ENCODE measurements at places on chromosomes 13 and 19.

DNA sequence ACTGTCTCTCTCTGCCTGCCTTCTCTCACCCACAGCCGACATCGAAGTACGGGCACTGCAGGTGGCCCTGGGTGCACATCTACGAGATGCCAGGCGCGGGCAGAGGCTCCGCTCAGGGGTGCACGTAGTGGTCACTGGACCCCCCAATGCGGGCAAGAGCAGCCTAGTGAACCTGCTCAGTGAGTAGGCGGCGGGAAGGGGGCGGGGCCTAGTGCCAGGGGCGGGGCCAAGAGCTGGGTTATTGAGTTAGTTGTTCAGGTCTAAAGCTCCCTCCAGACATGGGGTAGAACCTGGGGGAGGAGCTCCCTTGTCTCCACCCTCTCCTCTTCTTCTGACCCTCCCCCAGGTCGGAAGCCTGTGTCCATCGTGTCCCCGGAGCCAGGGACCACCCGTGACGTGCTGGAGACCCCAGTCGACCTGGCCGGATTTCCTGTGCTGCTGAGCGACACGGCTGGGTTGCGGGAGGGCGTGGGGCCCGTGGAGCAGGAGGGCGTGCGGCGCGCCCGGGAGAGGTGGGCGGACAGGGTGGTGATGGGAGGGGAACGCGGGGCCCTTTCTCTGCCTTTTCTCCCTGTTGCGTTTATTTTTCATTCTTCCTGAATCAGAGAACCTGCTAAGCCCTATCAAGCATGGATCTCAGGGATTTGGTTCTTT, 1.9 kb downstream of the GTPBP3 start:
- no peak for DNase-seq

DNA sequence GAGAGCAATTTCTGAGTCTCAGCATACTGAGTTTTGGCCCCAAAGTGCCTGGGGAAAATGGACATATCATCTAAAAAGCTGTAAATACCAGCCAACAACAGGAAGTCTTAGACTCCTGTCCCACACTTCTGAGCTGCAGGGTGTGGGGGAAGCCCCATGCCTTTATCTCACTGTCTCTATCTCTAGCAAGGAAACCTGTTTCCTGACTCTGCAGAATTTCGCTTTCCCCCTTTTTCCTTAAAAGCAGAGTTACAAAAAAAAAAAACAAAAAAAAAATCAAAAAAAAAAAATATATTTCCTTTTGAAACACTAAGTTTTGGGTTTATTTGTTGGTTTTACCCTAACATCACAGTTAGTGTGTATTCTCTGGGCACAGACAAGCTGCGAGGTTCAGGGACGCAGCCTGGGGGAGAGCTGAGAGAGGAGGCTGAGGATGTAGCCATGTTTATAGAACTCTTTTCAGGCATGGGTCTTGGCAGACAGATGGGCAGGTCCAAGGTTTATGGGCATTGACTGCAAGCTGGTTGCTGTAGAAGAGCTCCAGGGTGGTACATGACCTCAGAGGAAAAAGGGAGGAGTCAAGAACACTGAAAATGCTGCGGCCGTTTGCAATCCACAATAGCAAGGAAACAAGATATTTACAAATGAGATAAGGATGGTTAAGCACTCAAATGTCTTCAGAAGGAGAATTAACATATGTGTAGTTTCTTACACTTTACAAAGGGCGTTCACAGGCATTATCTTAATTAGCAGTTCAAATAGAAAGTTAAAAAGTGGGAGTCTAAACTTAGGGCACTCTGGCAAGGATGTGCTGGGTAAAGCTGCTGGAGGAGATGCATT, 4.9 kb downstream of the MBNL2 start:
- peak; percentile 18 for DNase-seq

DNA sequence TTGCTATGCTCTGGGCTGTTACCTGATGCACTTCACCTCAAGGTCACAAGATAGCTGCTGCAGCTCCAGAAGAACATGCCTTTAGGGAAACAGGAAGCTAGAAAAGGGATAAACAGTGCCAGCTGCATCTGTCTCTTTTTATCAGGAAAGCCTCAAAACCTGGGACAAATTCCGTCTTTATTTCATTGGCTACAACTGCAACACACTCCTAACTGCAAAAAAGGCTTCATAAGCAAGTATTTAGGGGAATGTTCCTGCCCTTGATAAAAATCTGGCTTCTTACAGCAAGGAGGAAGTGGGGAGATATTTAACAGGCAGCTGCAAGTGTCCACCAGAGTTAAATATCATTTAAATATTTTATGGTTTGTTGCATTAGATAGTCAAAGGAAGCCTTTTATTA, 34.2 kb upstream of the SERTM1 start:
- no peak for DNase-seq

DNA sequence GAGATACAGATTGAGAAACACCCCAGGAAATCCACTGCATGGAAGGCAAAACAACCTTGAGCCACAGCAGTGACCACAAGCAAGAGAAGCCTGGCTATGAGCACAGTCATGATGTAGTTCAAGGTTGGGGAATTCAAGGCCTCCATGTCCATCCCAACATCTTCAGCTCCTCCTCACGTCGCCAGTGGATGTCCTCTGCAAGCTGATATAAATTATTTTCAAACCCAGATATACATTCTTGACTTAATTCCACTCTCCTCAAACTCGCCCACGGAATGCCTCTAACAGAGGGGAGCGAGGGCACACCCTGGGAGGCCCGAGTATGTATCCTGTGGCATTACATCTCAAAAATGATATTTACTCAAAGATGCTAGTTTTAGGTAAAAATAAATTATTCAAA, 105.5 kb downstream of the SHISA2 start:
- DNase-seq = no peak

DNA sequence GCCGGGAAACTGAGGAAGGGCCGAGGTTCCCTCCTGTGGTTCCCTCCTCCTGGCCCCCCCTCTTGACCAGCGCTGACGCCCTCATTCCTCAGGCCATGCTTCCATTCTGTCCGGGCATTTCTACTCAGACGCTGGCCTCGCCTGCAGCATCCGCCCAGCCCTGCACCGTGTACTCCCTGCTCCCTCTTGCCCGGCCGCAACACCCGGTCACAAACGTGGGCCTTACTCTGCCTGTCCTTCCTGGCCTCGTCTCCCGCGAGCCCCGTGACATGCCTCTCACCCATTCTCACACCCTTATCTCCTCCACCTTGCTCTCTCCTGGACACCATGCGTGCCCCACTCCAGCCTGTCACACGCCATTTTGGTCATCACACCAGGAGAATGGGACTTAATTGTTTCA, 11.3 kb downstream of the HDGFL2 start:
- DNase-seq = no peak

DNA sequence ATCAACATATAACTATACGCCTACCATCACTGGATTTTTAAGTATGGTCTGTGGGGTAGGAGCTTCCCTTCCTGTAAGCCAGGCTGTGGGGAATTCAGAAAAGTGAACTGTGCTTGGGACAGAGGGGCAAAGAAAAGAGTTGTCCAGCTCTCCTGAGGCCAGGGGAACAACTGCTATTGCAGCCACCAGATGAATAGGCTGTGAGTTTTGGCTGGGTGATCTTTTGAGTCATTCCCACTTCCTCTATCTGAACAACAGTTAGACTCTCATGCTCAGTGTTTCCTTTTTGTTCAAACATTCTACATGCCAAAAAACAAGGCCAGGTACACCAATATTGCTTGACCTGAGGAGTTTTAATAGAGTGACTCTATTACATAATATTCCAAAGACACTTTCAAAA, 426.2 kb upstream of the DACH1 start:
- DNase-seq = no peak

DNA sequence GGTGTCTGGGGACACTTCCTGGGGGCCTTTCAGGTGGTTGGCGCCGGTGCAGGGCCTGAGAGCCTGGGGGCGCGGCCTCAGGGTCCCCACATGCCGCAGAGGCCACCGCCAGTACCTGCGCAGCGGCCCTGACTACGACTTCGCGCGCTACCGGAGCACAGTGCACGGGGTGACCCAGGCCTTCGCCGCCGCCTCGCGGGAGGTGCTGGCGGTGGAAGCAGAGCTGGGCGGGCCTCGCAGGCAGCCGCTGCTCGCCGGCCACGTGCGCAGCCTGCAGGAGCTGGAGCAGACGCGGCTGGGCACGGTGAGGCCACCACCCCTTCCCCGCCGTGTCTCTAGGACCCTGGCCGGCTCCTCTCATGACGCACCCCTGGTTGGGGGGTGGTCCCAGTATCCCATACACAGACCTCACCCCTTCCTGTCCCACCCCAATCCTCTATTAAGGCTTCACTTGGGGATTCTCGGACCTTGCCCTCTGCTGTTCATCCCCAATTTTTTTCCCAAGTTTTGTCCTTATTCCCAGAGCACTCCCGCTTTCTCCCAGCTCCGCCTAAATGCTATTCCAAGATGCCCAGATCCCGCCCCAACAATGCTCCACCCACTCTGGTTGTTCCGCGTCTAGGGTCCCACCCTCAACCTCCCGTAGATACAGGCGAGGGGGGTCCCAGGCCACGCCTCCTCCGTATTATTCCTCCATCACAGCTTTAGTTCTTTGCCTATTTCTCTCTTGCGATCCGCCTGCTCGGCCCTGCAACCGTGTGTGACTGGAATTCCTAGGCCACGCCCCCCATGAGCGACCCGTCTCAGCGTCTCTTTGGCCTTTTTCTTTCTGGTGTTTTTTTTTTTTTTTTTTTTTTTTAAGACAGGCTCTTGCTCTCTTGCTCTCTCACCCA, 1.0 kb downstream of the REX1BD start:
- DNase-seq = peak; percentile 50

Measured in NCI-H2107 (cell line).